ENCODE measurements at places on chromosomes 4 and X.

- no peak for DNase-seq
Observed at GRCh38 chrX:35288657-35289056, 346.1 kb downstream of the FAM47B start.

DNA sequence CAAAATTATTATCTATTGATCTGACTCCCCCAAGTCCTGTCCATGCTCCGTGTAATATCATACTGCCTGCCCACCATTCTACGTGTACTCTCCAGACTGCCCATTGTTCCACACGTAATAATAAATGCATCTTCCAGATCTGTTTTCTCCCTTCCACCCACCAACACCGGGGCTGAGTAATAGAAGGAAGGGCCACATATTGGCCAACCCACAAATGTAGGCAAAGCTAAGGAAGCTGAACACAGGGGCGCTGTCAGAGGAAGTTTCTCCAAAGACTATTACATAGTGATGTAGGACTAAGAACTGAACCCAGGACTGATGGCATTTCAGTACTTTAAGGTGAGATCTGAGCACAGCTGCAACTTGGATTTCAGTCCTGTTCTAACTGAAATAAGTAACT, 135.8 kb upstream of the GUCY1A1 start:
- no peak for DNase-seq

- DNase-seq, result no peak
Observed at GRCh38 chr4:78951862-78952472, 12.7 kb upstream of the PAQR3 start.

DNA sequence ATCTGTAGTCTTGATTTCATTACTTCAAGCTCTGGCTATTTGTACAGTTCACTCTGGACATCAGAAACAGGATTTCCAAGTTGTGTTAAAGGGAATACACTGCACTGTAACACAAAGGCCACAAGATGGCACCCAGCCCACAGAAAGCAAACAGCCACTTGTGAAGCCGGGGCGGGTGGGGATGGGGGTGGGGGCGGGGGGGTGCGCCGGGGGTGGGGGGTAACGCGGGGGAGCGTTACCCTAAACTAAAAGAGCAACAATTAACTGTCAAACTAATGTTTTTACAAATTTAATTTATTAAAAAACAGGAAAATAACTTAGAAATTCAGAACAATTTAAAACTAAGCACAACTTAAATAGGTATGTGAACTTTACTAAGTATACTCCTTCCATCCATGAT, 27.3 kb downstream of the PRDX4 start:
- no peak for DNase-seq

DNA sequence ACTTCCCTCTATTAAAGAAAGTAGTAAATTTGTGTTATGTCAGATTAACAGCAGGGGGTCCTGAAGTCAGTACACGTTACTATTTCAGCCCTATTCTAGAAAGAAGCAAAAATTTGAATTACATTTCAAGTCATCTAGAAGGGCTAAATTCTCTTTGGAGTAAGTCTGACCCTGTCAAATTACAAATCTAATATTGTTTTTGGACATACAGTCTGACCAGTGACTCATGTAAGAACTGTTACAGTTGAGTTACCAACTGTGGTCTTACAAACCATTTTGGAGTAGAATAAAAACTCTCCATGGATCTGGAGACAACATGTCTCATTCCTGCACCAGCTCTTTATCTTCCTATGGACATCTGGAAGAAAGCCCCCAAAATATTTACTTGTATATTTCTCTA, 36.0 kb upstream of the GYPA start:
- DNase-seq, result no peak

- DNase-seq, result no peak
Observed at GRCh38 chrX:649166-649565, 18.6 kb downstream of the SHOX start.

GRCh38 chrX:18051690-18052089, 169.0 kb downstream of the BEND2 start:
- no peak for DNase-seq

GRCh38 chr4:2785613-2786012, 7.3 kb upstream of the SH3BP2 start:
- no peak for DNase-seq

DNA sequence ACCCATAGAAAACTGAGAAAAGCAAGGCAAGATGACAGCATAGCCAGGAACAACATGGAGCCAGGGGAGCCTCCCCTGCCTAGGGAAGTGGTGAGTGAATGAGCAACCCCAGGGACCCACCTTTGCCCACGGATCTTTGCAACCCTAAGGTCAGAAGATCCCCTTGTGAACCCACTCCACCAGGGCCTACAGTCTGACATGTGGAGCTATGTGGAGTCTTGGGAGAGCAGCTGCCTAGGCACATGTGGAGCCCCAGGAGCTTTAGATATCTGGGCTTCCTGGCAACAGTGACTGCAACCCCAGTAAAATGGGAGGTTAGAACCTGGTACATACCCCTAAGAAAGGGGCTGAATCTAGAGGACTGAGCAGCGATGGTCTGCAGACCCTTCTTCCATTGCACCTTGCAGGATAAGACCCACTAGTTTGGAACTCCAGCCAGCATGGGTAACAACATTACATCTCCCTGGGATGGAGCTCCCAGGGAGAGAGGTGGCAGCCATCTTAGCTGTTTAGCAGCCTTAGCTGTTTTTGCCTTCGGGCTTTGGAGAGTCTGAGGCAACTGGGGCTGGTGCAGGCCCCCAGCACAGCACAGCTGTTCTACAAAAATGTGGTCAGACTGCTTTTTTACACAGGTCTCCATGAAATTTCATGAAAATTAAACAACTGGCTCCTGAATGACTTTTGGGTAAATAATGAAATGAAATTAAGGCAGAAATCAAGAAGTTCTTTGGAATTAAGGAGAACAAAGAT, 104.7 kb upstream of the TRIM2 start:
- no peak for DNase-seq

DNA sequence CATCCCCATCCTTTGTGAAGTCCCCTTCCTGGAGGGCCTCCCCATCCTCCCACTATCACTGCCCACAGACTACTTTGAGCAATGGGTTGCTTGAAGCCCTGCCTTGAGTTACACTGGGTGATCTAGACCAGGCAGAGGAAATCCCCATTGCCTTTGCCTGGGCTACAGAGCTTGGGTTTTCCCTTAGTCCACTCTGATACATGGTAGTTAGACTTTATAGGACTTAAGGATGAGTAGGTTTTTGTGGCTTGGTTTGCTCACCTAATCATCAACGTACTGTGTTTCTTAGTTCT, 56.6 kb downstream of the TMEM131L start:
- peak; percentile 57 for DNase-seq

- no peak for DNase-seq
Observed at GRCh38 chrX:85024562-85024961, 20.9 kb downstream of the APOOL start.

- no peak for DNase-seq
Observed at GRCh38 chrX:43679058-43679457, 23.0 kb downstream of the MAOA start.

DNA sequence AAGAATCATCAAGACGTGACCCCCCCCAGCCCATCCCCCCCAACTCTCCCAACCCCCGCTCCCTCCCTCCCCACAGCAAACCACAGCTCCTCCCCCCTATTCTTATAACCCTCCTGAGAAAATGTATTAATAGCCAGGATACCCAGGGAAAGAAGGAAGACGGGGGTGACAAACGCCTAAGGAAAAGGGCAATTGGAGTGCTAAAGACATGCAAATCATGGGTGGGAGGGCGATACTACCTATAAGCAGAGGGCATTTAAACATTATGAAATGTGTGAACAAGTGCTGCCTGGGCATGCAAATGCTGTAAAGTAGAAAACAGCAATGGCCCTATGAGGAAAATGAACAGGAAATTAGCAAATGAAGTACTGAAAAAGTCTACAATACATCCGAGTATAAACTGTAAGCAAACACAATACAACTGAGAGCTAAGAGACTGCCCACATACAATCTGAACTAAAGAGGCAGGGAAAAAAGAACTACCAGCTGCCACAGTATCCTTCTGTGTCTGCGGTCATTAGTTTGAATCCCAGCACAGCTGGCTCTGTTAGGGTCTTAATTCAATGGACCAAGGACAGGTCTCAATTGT, 2.4 kb downstream of the CXXC4 start:
- no peak for DNase-seq

DNA sequence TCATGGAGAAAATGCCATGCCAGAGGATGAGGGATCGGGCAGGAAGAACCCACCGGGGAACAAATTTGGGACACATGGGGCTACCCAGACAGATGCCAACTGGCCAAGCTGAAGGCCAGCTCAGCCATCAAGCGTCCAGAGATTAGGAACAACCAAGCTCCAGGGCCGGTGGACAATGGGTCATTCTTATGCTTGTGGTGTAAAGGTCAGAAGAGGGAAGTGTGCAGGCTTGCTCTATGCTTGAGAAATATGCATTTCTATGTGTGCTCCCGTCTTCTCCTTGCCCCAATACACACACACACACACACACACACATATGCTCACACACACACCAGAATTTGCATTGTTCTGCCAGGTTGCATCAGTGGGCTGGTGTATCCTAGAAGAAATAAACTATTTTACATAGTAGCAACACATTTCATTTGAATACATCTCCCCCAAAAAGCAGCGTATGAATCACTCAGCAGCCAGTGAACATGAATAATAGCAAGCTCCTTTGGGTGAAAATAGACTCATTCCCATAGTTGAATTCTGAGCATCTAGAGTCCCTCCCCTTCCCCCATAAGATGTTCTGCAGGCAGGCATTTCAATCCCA, 201.9 kb upstream of the PPARGC1A start:
- DNase-seq, result no peak

All from activated CD8-positive, alpha-beta memory T cell treated with anti-CD3 and anti-CD28 coated beads for 48 hours (primary cell).